ENCODE measurements at places on chromosomes 16 and 17.

GRCh38 chr16:27838536-27839175, 224.9 kb downstream of the GSG1L start:
- DNase-seq, result no peak

DNA sequence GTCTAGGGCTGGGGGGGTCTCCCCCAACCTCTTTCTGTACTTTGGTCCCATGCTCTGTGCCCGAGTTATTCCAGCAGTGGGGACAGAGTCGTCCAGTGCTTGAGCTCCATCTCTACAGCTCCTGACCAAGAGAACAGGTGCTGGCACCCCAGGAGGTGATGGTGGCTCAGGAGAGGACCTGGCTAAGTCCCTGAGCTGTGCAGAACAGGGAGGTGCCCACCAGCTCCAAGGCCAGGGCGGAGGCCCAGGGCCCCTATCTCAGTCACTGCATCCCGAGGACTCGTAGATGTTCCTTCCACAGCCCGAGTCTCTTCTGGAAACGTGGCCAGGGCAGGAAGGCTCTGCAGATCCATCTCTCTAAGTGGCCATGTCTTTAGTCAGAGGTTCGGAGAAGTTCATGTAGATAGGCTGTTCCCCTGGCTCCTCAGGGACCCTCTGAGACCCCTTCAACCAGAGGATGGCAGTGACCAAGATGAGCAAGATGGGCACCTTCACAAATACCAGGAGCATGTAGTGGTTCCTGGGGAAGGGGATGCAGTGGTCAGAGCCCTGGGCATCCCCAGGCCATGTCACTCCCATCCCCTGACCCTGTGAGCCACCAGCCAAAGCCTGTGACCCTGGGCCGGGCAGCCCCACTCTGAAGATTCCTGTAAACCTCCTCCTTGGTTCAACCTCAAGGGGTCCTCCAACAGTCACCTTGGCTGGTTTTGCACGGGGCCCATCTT, 8.7 kb downstream of the CD300LB start:
- DNase-seq, result no peak

- no peak for DNase-seq
Measured at GRCh38 chr17:78000341-78000740, 41.8 kb downstream of the TNRC6C start.

DNA sequence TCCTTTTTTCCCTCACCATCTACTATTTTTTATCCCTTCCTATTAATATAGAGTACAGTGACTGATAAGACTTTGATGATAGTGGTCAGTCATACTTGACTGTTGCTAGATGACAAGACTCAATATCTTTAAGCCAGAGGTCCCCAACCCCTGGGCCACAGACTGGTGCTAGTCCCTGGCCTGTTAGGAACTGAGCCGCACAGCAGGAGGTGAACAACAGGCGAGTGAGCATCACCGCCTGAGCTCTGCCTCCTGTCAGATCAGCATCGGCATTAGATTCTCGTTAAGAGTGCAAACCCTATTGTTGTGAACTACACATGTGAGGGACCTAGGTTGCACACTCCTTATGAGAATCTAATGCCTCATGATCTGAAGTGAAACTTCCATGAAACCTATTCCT, 341.3 kb downstream of the BCAS3 start:
- DNase-seq, result no peak

DNA sequence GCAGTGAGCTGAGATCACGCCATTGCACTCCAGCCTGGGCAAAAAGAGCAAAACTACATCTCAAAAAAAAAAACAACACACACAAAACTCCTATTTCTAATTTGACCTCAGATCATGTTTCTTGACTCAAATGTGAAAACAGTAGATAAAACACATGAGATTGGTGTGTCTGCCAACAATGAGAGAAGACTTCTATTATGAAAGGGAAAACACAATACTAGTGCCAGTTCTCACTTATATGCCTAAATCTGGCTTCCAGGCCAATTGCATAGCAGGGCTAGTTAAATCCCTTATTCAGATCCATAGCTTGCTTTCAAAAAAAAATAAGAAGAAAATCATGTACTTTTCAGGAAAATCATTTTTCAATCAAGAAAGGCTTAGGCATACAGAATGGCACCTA, 39.4 kb downstream of the AP1G1 start:
- no peak for DNase-seq

DNA sequence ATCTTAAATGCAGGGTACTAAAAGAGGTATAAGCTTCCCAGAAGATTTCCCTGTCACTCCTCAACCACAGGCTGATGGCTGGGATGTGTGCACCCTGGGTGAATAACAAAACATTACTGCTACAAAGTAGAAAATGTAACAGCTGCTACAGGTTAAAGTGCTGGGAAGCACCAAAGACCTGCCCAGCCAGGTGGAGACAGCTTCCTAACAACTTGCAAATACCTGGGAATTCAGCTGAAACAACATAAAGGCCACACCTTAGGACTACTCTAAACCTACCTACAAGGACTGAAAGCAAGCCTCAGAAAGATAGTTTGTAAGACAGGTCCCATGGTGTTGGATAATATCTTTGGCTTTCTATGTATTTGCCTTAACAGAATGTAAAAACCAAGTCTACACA, 118.5 kb downstream of the CEP112 start:
- DNase-seq, result no peak

DNA sequence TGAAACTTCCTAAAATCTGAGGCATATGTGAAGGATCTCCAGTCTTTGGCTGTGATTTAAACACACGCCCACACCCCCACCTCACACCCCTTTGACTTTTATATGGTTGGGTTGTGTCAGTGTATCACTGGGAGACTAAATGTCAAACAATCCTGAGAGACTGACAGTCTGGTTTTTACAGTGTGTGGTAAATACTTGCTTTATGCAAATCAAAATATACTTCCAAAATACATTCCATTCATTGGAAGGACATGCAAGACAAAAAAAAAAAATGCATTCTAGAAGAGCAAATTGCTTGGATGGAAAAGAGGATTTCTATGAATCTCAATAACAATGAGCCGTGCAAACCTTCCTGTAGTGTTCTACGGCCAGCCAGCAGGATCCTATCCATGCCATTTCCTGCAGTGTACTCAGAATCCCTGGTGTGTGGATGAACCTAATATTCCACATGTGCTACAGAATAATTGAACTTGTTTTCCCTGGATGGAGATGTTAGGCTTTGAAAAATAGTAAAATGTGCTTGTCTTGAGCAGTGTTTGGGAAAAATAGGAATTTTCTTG, 602.1 kb upstream of the GOT2 start:
- DNase-seq, result peak; percentile 8

DNA sequence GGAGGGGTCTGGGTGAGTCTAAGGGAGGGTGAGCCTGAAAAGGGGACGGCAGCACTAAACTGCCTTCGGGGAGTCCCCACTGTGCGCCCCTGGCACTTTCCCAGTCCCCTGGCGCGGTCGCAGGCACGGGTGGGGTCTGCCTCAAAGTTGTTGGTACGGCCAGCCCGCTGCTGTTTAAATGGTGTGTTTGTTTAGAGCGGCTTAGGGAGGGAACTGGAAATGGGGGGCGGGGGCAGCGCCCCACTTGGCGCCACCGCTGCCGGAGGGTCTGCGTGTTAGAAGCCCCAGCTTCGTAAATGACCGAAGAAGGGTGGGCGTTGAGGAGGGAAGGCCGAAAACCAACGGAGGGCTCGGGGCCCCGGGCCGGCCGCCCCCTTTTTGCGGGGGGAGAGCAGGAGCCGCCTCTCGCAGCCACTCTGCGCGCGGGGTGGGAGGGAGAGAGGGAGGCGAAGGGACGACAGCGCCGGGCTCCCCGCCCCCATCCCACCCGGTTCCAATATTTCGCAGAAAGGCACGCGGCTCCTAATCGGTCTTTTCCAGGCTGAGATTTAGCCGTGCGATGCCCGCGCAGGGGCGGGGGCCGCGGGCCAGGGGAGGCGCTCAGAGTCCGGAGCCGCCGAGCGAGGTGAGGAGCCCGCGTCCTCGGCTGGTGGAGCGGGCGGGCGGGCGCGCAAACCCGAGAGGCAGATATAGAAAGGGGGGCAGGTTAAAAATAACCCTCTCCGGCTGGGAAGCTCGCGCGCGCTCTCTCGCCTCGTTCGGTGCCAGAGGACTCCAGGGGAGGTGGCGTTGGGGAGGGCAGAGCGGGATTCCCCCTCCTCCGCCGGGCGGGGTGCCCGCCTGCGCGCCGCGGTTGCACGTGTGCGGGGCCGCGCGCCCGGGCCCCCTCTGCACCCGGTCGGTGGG, 54.9 kb downstream of the SREBF1 start:
- no peak for DNase-seq

DNA sequence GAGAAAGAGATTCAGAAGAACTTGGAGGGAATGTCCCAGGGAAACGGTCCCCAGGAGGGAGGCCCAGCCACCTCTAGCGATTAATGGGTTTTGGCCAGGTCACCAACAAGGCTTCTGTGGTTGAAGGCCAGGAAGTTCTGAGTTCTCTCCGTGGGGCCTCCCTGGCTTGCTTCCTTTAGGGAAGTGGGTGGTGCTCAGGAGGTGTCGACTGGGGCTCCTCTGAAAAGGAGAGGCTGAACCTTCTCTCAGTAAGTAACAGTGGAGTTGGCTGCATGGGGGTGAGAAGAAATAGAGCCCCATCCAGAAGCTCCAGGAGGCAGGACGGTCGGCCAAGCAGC, 77.1 kb upstream of the GSE1 start:
- no peak for DNase-seq

DNA sequence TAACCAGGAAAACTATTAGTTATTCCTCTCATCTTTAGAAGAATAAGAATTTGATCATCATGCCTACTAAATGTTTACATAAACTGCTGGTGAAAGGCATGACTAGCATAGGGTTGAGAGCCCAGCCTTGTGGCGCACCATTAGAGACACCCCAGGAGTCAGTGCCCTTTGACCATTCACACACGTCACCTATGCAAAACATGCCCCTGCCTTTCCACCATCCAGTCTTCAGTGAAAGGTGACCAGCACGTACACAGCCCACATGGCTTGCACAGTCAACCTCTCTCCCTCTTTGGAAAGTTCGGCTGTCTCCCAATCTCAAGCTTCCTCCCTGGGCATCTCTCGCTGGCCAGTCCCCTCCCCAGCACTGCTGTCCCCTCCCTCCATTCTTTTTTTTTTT, 150.3 kb downstream of the ENGASE start:
- no peak for DNase-seq

- DNase-seq, result no peak
Measured at GRCh38 chr16:84541999-84542817, 37.7 kb upstream of the MEAK7 start.

GRCh38 chr17:46136820-46137219, 56.4 kb downstream of the KANSL1 start:
- no peak for DNase-seq

DNA sequence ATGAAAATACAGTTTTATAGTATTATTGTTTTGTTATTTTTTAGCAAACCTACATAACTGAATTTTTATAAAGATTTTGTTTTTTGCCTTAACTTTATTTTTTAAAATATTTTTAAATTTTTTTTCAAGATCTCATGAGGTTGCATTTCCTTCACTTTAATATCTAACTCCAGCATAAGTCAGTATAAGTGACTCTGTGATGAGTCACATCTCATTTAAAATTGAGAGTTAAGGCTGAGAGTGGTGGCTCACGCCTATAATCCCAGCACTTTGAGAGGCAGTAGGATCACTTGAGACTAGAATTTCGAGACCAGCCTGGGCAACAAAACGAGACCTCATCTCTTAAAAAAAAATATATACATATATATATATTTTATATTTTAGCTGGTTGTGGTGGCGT, 44.0 kb downstream of the NLK start:
- no peak for DNase-seq

DNA sequence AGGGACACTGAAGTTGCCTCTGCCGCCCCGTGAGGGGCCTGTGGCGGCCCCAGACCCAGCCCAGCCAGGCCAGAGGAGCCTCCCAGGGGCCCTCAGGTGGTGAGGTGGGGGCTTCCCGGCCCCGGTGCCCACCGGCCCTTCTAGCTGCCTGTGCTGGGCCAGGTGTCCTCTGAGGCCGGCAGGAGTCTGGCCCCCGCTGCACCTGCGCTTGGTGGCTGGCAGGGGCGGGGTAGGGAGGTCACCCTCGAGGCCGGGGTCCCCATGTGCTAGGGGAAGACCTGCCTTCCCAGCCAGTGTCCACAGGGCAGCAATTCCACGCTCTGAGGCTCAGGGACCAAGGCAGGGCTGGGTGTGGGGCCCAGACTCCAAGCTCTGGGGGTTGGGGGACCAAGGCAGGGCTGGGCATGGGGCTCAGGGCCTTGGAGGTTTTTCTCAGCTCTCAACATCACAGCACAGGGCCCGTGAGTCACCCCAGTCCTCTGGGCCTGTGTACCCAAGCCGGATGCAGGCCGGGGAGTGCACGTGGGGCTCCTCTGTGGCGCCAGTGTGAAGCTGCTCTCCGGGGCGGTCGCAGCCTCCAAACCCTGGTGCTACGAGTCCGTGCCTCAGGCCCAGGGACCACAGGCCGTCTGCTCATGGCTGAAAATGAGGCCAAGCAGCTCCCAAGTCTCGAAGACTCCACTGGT, 1.3 kb upstream of the CCDC154 start:
- DNase-seq, result no peak

DNA sequence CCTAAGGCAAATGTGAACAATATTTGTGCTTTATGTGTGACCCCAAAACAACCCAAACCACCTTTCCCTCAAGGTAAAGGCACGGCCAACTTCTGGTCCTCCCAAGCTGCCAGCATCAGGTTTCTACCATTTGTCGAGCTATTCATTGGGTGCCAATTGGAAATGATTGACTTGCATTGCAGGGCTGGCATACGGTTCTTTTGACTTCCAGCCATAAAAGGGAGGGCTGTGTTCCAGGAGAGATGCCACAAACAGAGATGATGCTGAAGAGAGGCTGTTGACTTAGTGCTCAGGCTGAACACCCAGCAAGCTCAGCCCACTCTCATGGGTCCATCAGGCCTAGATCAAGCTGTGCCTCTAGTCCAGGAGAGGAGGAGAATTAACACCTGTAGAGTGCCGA, 252.4 kb downstream of the GRIN2A start:
- DNase-seq, result no peak

DNA sequence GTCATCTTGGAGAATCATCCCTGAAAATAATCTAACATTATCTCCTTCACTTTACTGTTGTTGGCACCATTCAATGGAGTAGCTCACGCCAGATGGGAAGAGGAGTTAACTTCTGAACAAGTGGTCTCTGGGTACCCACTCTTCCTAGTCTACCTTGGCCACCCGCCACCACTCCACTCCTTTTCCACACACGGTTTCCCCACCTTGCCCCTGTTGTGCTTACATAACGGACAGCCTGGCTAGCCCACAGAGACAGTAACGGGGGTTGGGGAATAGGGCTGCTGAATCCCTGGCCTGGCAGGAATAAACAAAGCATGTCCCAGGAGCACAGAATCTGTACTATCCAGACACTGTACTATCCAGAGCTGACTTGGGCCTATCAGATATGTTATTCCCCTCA, 3.6 kb upstream of the MXRA7 start:
- DNase-seq, result no peak
